ENCODE measurements at places on chromosomes 5 and 9.
A peak's percentile ranks its signal among the peaks of the same experiment; 100 is the strongest.

DNA sequence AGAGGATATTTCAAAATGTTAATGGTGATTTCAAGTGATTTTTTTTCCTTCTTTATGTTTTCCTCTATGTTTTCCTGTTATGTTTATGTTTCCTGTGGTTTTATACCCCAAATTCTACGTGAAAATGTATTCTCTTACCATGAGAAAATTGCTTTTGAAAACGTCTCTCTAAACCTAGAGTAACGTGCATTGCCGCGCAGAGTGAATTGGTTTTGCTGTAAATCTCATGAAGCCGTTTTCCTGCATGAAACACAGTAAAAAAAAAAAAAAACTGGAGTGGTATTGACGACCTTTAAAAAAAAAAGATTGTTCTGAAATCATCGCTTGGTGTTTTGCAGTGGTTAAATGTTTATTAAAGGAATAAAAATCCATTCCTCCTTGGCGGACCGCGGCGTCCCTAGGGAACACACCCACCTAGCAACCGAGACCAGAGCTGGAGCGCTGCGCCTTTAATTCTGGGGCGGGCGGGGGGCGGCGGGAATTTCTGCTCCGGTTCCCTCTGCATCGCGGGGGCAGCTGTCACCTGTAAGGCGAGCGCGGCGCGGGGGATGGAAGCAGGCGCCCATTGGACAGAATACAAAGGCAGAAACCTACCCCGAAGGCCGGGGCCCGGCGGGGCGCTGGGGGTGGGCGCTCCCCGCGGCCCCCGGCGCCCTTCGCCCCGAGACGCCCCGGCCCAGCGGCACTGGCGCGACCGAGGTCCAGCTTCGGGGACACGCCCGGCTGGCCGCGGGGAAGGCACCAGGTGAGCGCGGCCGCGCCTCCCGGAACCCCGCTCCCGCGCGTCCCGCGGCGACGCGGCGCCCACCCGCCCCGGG, at the start of gene SOWAHA:
TSS of gene SOWAHA (plus strand) at position 522 of the 818 bp plus-strand sequence. CDS start 320 bp downstream, outside the sequence.
- no peak for DNase-seq

DNA sequence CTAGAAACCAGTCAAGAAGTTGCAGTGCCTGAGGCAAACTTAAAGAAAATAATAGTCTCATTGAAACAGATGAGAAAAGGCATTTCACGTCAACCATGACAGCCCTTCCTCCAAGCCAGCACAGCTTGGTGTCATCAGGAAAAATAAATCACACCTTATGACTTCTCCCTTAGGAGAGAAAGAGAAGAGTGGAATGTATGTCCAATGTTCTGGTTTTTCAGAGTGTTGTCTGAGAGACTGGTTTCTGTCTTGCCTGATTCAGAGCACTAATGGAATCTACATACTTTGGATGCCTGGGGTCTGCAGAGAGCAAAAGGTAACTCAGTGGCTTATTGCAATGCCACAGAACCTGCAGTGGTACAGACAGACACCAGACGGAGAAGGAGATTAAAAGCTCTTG, 105.5 kb upstream of the PDE4D start:
- no peak for DNase-seq

GRCh38 chr9:108694170-108694569, 161.6 kb downstream of the ACTL7B start:
- DNase-seq: no peak

- peak; percentile 52 for DNase-seq
Measured at GRCh38 chr5:142192286-142193113, 83.9 kb downstream of the NDFIP1 start.

GRCh38 chr9:6114424-6114823, 99.0 kb upstream of the RANBP6 start:
- no peak for DNase-seq

DNA sequence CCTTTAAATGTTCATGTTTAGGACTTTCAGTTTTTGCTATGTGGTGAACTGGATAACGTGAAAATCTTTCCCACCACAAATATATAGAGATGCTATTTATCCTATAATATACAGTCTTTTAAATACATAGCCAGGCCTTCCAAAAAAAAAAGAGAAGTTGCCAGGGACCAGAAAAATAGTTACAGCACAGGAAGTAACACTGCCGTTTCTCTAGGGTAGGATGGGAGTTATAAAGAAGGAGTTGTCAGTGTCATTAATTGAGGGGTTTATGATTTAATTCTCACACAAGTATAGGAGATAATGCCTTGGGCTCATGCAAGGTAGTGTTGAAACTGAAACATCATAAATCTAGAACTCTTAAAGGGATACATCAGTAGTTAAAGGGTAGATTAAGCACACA, 83.9 kb downstream of the LRRC70 start:
- DNase-seq: no peak

DNA sequence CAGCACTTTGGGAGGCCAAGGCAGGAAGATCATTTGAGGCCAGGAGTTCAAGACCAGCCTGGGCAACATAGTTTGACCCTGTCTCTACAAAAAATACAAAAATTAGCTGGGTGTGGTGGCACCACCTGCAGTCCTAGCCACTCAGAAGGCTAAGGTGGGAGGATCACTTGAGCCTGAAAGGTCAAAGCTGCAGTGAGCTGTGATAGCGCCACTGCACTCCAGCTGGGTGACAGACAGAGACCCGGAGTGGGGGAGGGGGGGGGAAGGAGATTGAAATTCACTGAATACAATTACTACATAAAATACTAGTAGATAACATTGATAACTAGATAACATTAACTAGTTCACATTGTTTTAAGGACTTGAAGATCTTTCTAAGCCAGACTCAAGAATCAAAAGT, 345.6 kb downstream of the BNC2 start:
- no peak for DNase-seq

DNA sequence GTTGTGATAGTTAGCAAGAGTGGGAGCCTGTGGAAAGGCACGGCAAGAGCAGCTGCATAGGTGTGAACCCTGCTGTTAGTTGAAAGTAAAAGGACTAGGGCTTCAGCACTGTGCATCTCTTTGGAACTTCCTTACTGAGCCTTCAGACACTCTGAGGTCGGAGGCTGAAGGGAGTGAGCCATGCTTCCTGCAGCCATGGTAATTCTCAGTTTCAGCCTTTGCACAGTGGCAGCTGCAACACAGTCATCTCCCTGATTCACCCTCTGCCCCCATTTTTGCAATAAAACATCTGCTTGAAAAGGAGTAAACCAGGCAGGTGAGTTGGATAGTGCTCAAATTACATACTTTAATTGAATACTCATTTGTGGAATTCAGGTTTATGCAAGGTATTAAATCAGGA, 6.5 kb upstream of the TLE4 start:
- no peak for DNase-seq

DNA sequence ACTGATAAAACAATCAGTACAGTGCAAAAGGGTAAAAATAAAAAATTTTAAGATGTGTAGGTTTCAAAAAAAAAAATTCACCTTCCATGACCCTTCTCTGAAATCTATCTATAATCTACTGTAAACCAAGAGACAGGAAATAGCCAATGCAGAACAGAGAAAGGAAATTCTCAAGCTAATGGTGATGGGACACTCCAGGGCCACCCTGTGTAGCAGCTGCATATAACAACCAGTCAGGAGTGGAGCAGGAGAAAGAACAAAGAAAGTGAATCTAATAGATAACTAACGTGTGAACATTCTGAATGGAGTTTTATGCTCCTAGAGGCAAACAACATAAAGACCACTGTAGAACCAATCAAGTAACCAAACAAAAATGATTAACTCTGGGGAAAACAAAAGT, 16.6 kb downstream of the SPTLC1 start:
- DNase-seq: no peak

- no peak for DNase-seq
Measured at GRCh38 chr9:137611623-137612609, 6.4 kb downstream of the ARRDC1 start.

- no peak for DNase-seq
Measured at GRCh38 chr5:65288657-65289056, 193.1 kb downstream of the ADAMTS6 start.

DNA sequence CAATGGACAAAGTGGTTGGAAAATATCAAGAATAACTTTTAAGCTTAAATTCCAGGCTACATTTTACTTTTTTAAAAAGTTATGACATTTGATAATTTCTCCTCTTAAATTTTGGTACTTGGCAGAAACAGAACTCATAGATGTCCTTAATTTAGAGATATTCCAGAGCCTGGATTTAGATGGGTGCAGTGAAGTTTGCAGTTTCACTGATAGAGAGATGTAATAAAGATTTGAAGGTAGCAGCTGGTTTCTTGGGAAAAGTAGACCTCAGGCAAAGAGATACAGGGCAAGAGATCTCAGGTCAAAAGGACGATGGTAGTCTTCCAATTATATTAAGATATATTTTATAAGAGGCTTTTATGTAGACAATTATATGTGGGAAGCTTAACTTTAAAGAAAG, 134.6 kb downstream of the ISL1 start:
- DNase-seq: no peak

DNA sequence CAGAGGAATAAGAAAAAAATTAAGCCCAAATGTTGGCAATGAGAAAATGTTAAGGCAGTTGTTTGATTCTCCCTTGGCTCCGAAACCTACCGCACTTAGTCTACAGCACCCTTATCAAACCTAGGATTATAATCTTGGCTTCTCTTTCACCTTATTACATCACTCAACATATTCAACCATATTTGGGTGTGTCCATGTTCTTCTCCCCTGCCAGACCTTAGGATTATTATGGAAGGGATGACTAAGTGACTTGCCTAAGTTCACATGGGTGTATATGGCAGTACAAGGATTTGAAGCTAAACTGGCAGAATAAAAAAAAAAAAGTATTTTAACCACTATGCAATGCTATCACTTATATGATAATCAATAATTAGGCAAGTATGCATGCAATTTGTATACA, 76.4 kb downstream of the PLK2 start:
- no peak for DNase-seq

DNA sequence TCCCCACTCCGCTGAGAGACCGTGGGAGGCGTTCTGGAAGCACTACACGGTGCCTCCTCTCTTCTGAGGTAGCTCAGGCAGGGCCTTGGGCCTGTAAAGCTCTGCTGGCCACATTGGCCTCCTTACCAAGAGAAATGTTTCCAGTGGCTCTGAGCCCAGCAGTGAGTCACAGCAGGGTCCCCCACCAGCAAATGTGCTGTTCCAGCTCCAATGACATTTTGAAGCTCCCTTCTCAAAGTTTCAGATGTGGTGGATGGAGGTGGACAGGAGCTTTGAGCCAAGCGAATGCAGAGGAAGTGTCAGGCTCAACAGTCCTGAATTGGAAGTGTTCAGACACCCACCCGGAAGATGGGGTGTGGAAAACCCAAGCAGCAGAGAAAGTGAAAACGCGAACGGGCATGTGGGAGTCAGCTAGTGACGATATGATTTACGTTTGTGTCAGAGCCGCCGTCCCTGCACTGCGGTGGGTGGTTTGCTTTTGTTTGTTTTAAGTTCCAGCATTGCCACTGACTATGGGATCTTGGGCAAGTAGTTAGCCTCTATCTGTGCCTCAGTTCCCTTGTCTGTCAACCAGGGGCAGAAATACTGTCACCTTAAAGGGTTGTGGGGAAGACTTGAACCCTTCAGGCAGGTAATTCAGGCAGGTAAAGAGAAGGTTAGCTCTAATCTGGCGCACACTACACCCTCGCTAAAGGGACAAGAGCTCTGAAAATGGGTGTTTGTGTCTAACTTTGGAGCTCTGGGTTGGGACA, 38.2 kb downstream of the C5orf15 start:
- DNase-seq: no peak

- DNase-seq: no peak
Measured at GRCh38 chr5:107919361-107919760, 248.6 kb upstream of the EFNA5 start.

DNA sequence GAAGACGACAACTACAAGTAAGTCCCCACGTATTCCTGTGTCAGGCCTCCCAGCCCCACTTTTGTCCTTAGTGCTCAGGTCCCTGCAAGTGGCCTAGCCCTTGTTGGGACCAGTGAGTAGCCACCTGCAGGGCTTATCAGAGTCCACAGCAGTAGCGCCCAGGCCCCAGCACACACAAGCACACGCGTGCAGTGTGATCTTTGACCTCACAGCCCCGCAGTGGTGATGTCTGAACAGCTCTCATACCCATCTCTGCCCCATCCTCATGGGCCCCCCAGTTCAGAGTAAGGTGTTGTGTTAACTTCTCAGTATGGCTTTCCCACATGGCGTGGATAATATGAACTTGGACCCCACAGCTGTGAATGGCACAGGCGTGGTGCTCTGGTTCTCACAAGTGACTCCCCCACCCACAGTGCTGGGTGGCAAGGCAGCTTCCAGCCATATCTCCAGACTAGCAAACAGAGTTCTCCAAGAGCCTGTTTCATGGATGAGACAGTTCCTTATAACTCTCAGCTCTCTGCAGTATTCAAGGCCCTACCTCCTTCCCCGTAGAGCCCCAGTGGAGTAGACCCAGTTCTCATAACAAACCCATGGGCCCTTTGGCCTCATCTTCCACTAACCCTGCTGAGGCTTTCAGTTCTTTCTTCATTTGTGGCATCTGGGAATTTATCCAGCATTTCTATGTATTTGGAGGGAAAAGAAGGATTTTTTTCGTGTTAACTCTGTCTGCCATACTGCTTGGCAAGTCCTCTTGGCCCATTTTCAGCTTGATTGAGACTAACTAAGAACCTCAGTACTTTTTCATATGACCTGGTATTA, 46.5 kb upstream of the ANGPTL2 start:
- DNase-seq: no peak

- no peak for DNase-seq
Measured at GRCh38 chr9:14209399-14210345, 104.3 kb downstream of the NFIB start.

GRCh38 chr5:132455614-132456115, 34.9 kb downstream of the IRF1 start:
- no peak for DNase-seq

GRCh38 chr9:72601615-72602014, 80.2 kb downstream of the TMC1 start:
- no peak for DNase-seq

GRCh38 chr5:108686676-108687075, 61.0 kb upstream of the FER start:
- no peak for DNase-seq

- DNase-seq: no peak
Measured at GRCh38 chr5:18312016-18312415, 677.8 kb downstream of the TAF11L14 start.

GRCh38 chr5:112419164-112419985, at the start of gene EPB41L4A:
Gene EPB41L4A, minus strand, starts transcription at chr5:112419277. Its CDS starts 238 bp downstream, at chr5:112419039.
- DNase-seq: no peak

DNA sequence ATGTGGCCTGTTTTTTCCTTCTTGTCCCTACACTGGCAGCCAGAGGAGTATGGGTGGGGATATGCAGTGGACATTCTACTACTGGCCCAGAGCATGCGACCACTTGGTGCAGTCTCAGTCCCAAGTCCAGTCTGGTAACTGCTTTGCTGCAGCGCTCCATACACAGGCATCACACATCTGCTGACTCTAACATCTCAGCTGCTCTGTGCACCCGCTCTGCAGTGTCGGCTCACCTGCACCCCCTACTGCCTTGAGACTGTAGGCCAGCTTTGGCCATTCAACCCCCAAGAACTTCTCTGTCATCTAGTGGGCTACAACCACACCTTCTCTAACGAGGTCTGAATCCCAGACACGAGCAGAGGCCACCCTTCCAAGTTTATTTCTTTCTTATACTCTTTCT, 46.4 kb upstream of the SLCO6A1 start:
- DNase-seq: no peak

All from pulmonary artery endothelial cell (primary cell).